HFFc6 (cell line): ENCODE measurements at places on chromosomes 12 and 14. TPM values are rescaled to one million over a fixed set of nuclear protein-coding genes. Genes with fewer than 3 reads are reported as not detected.

- DNase-seq = no peak
Measured at GRCh38 chr14:99513946-99514551, 32.8 kb downstream of the CCNK start.

- peak; percentile 43 for DNase-seq
Measured at GRCh38 chr12:109098183-109098604, 797 bp downstream of the UNG start.

GRCh38 chr12:67681941-67682620 is 33.5 kb downstream of the DYRK2 start:
- no peak for DNase-seq

DNA sequence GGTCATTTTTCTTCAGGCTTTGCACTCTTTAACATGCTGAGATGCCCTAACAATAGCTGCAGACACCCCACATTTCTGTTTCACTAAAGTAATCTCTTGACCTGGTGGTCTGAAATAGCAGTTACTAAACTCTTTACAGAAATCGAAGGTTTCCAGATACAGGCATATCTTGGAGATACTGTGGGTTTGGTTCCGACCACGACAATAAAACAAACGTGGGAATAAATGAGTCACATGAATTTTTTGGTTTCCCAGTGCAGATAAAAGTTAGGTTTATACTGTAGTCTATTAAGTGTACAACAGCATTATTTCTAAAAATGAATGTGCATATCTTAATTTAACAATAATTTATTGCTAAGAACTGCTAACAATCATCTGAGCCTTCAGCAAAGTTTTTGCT is 208.7 kb downstream of the EGLN3 start:
- no peak for DNase-seq

- no peak for DNase-seq
Measured at GRCh38 chr14:92398888-92399636, 76.1 kb downstream of the SLC24A4 start.

DNA sequence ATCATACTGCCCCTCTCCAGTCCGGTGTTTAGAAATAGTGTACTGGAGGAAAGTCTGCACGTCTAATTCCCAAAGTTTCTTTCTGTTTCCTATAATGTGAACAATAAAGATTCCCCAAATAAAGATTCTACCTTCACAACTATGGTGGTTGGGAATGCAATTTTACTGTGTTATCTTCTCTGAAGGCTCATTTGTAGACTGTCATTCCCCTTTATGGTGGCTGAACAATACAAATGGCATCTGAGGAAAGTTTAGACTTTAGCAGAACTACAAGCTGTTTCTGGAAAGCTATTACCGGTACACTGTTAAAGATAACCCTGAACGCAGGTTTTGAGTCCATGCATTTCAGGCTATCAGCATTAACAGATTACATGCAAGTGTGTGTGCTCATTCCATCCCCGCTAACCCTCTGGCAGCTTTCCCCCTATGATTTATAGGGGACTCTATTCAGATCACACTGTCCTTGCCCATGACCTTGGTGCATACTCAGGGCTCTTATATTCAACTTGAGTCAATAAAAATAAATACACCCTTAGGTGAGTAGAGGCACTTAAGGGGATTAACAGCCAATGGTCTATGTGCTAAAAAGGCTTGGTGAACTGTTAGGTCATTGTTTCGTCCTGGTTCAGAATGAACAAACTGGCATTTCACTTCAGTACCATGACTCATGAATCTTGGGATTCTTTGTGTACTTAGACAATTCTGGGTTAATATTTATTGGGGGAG is 60.7 kb upstream of the PYGL start:
- DNase-seq = no peak

GRCh38 chr14:50038398-50039119 is 77.8 kb downstream of the VCPKMT start:
- peak; percentile 99 for DNase-seq

DNA sequence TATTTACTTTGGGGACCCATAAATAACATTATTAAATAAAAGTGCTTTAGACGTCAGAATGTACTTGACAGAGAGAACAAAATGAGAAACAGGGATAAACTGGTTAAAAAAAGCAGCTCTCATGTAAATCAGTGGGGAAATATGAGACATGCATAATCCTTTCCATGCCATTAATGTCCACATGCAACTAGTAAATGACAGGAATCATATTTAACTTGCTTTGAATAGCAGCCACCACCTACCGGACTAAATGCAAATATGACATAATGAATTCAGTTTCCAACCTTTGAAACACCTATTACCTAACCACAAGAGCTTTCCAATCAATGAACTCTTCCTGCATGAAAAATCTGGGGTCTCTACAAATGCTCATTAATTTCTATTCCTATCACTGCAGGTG is 19.6 kb downstream of the FGD6 start:
- no peak for DNase-seq

GRCh38 chr12:87051621-87052020 is 795.4 kb upstream of the MGAT4C start:
- DNase-seq = no peak

DNA sequence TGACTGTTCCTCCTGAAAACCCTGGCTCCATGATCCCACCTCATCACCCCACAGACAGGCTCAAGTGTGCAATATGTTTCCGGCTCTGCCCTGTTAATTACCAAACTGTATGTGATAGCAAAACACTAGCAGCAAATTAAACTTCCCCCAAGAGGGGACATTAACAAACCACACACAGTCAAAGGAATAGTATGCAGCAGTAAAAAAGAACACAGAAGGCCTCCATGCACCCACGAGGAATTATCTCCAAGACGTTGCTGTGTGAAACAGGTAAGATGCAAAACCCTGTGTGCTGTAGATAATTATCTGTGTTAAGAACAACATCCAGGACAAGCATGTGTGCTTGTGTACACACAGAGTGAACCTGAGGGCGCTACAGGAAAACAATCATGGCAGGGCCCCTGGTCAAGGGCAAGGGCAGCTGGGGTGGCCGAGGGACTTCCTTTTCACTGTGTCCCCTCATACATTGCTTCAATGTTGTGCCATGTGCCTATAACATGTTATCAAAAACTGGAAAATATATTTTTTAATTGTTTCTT is 35.8 kb downstream of the ITPK1 start:
- DNase-seq = no peak

DNA sequence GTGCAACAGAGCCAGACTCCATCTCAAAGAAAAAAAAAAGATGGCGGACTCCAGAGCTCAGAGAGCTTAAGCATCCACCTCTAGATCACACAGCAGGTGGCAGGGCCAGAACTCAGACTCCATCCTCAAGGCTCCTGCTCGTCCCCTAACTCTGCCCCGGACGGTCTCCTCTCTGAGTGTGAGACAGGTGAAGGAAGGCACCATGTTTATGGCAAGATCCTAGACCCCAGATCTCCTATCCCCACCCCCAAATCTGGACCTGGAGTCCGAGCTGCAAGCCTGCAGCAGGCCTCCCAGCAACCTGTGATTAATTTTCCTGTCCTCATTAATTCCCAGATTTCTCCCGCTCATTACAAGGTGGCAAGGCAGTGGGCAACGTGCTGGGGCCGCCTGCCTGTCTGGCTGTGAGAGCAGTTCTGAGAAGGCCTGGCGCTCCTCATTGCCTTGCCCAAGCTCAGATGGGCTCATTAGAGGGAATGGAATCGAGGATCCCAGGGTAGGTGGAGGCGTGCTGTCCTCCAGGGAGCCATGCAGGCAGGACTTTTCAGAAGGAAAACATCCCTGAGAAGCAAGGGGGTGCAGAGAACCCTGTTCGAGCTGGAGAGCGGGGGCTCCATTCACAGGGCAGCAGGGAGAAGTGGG is 296.6 kb upstream of the RTL1 start:
- no peak for DNase-seq

- DNase-seq = no peak
Measured at GRCh38 chr14:44663136-44663535, 156.1 kb upstream of the FSCB start.

DNA sequence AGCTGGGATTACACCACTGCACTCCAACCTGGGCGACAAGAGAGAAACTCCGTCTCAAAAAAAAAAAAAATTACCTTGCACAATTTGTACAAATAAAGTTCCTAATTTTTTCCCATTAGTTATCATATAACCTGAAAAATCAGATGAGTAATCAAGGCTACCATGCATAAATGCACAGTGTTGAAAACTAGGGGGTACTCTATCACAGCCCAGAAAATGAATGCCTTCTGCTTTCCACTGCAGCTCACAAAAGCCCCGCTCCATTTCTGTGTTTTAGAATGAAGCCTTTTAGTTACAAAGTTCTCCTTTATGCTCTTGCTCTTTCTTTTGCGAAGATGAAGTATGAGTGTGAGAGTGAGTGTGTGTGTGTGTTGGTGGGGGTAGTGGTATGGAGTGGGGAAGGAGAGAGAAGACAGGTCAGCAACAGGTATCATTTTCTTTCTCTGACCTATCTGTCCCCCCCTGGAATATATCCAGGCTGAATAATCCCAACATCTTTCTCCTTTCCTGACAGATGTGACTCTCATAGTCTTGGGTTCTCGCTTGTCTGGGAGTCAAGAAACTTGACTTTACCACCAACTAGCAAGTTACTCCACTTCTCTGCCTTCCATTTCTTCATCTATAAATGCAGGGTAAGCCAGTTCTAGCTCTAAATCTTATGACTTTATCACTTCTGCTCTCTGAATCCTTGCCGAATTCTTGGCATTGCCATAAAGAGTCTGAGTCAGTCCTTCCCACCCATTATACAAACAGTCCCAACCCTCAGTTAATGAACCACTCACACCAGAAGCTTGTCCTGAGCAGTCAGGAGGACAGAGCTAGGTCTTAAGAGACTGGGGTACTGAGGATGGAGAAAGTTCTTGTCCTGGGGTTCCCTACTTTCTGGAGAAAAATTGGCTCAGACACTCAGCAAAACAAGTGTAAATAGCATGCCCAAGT is 16.1 kb downstream of the BIN2 start:
- peak; percentile 85 for DNase-seq

DNA sequence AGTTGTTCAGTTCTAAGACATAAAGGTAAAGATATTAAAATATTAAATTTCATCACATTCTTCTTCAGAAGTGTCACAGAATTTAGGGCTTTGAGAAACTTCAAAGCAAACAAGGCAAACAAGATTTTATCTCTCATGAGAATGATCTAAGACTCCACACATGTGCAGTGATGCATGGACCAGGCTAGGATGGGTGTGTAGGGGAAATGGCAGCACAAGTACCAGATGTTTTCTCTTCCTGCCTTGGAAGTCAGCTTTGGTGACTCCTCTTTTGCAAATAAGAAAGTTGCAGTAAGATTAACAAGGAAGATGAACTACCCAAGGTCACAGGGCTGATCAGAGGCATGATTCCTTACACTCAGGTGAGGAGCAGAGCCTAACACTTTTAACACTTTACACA is 163.8 kb upstream of the LMNTD1 start:
- DNase-seq = no peak

DNA sequence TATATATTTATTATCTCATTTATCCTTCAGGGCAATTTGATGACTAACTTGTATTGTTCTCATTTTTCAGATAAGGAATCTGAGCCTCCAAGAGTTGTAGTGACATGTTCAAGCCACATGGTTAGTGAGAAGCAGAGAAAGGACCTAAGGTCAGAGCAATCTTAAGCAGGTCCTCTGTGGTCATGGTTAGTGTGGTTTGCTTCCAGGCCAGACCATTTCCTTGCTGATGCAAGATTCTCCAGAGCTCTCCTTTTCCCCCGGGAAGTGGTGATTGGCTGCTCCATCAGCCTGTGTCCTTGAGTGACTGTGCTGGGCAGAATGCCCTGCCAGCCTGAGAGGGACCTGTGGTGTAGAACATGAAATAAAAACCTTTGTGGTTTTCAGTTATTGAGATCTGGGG is 141.3 kb downstream of the KTN1 start:
- peak; percentile 77 for DNase-seq

DNA sequence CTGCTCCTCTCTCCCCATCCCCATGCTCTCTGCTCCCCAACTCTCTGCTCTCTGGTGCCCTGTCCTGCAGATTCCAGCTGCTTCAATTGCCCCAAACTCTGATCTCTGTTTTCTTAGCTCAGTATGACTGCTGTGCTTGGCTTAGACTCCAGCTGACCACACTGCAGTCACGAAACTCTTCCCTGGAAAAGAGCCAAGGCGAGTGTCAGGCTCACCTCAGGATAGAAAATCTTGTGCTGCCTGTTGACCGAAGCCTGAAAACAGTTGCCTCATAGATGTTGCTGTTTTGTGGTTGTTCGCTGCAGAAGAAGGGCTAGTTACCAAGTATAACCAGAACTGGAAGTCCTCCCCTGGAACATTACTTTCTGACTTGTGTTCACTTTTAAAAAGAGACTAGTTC is 6.7 kb upstream of the STON2 start:
- DNase-seq = peak; percentile 3

- DNase-seq = no peak
Measured at GRCh38 chr14:90362558-90362896, 30.8 kb upstream of the NRDE2 start.

GRCh38 chr14:99907761-99908652 is 114.8 kb downstream of the EML1 start:
- no peak for DNase-seq

DNA sequence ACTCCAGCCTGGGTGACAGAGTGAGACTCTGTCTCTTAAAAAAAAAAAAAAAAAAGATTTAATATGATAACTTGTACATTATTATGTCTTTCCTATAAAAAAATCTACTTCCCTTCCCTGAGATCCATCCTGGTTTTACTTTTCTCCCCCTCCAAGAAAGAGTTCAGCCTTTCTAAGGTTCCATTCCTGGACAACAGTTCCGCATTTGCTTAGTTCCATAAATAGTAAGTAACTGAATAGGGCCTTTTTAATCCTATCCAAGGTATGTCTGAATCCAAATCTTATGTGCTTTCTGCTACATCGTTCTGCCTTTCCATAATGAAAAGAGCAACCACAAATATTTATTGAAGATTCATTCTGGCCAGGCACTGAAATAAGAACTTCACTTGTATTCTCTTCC is 187.8 kb downstream of the DACT1 start:
- no peak for DNase-seq

GRCh38 chr14:24889843-24890242 is 160.1 kb downstream of the STXBP6 start:
- peak; percentile 72 for DNase-seq

- no peak for DNase-seq
Measured at GRCh38 chr14:48900565-48900964, 685.6 kb downstream of the RPS29 start.

DNA sequence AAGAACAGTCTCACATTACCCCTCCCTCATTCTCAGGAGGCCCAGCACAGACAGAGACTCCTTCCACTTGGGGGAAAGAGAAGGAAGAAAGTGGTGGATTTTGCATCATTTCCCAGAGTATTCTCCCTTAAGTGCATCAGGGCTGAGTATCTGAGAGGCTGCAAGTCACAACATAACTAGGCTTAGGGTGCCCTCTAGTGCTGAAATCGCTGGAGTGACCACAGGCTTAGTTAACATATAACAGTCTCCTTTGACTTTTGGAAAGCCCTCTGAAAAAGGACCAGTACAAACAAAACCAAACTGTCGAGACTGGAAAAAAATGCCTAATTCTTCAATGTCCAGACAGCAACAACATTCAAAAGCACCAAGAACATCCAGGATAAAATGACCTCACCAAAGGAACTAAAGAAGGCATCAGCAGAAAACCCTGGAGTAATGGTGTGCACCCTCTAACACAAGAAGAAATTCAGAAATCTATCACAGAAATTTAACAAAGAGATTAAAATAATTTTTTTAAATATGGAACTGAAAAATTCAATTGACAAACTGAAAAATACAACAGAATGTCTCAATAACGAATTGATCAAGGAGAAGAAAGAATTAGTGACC is 412.3 kb downstream of the RPS29 start:
- DNase-seq = peak; percentile 40

The LBHD2 gene
- not detected in 3 replicates for total RNA-seq

The SMCO2 gene
- not detected in 3 replicates for total RNA-seq

The DDN gene
- 0.18 to 0.27 TPM (median 0.22 TPM) in 3 replicates for total RNA-seq

The RNASE7 gene
- total RNA-seq = not detected in 3 replicates

The CYP27B1 gene
- total RNA-seq = 0.64 to 1.5 TPM (median 0.99 TPM) in 3 replicates

The CD27 gene
- total RNA-seq = 0.28 TPM in 1 of 2 replicates, not detected in the other

The CLEC6A gene
- total RNA-seq = not detected in 3 replicates

The NOVA1 gene
- total RNA-seq = not detected in 3 replicates

The DENR gene
- 55.8 to 62.4 TPM (median 61.7 TPM) in 3 replicates for total RNA-seq
